Esophagus muscularis mucosa (tissue), 4 donors: ENCODE measurements at places on chromosomes 4 and X. TPM values are rescaled to one million over a fixed set of nuclear protein-coding genes. Genes with fewer than 3 reads are reported as not detected.

DNA sequence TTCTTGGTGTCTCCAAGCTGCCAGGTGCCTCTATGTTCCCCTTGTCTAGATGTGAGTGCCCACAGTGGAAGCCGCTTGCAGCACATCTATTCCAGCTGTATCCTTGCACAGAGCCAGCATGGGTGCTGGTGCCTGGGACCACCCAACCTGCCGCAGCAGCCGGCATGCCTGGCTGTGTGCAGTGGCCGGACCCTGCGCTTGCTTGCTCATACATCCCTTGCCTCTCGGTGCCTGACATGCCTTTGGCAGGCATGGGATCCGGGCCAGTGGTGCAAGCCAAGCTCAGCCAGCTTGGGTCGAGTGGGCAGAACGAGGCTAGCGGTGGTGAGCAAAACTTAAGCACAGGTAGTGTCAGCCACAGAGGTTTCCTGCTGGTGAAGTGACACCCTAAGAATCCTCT lies 355.1 kb downstream of the TLL1 start:
- no peak for DNase-seq

GRCh38 chr4:186624951-186625350 lies 69.6 kb upstream of the MTNR1A start:
- DNase-seq = no peak

DNA sequence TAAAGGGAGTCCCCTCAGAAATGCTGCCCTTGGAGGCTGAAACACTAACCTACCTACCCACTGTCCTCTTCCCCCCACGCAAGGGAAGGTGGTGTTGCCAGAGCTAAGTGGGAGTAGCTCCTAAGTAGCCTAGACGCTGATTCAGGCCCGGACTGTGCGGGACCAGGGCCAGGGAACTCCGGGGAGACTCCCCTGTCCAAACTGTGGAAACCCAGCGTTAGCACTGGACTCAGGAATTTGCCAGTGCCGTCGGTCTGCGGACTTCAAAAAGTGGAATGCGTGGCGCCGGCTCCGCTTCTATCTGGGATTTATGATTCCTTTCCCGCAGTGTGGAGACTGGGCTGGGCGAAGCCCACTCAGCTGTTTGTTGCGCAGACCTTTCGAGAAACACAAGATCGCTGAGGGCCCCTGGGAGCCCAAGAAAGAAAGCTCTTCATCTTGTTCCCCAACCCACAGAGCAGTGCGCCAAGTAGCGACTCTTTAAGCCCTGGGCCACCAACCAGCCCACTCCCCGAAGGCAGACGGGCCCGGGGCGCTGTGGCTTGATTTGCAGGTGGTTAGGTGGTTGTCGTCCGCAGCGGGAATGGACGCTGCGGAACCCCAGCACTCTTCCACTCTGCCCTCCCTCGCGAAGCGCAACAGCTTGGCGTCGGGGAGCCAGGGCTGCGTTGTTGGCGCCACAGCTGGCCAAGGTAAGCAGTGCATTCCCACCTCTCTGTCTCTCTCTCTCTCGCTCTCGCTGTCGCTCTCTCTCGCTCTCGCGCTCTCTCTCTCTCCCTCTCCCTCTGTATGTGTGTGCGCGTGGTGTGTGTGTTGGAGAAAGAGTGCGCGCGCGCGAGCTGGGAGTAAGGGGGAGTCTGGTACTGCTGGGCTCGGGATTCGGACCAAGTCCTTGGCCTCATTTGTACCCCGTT lies 2.0 kb downstream of the TMEM255A start:
- peak; percentile 91 for DNase-seq

- DNase-seq = no peak
These were observed 84.0 kb upstream of the TBC1D9 start for GRCh38 chr4:140839888-140840790.

DNA sequence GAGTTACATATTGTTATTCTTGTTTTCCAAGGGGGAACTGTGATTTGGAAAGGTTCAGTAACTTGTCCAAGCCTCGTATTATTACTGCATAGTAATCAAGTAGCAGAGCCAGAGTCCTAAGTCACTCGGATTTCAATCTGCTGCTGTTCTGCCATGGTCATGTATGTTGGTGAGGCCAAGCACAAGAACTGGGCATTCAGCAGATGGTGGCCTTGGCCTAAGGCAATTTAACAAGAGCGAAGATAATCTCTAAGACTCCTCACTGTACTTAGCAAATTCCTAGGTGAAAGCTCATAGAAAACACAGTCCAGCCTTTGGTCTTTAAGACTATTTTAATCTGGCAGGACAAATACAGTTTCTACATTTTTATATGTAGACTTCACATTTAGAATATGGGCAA lies 64.8 kb downstream of the NDST3 start:
- no peak for DNase-seq

DNA sequence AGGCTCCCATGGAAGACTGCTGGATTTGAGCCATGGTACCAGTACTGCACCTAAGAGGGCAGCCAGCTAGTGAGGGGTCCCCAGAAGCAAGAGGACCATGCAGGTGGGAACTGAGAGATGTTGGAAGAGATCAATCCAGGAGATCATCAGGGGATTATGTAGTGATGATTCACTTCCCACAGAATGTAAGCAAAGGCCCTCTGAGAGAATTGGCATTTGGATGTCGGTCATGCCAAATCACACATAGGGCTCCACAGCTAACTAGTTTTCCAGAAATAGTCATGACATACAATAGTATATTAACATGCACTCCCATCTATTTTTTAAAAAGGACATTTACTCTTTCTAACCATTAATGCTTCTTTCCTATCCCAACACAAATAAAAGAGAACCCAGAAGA lies 112.5 kb downstream of the RASGEF1B start:
- DNase-seq = no peak

DNA sequence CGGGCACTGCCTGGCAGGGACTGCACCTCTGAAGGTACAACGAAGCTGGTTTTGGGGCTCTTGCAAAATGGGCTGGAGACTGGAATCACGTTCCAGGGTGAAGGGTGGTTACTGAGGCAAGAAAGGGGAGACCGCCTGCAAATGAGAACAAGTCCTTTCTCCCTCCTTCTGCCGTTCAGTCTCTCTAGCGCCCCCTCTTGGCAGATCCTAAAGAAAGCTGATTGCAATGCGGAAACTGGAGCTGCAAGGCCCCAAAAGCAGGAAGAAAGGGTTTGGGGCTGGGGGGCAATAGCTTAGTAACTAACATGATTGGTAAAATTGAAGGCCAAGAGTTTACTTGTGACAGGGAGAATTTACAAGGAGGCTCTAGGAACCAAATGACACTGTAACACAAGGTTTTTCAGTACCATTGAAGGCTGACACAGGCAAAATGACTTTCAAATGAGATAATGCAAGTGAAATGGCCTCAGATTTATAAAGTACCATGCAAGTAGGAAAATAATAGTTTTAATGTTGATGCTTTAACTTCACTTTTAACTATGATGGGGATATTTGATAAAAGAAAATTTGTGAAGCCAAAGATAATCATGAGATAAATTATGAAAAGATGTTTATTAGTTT lies 222.7 kb upstream of the HAND2 start:
- DNase-seq = no peak

DNA sequence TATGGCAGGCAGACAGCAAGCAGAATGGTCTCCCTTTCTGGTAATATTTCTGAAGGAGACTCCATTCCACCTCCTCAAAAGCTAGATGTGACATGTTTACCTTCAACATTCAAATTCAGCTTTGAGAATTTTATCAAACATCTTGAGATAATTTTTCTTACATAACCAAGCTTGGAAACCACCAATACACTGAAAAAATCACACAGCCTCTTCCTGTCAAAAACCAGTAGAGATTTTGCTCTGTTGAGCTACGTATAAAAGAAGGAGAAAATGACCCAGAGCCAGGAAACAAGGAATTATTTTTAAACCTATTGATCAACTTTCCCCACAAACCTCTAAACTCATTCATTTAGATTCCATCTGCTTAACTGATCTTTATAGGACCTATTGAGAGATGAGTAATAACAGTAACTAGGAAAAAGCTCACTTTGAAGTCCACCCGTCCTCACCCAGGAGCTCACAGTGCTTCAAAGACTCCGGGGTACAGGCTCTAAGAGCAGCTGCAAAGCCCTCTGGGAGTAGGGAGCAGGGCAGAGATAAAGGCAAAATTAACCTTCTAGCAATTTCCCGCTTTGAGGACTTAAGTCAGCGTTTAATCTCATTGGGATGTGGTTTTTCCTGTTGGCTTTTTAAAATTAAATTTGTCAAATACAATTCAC lies 318.2 kb upstream of the RASGEF1B start:
- no peak for DNase-seq

- DNase-seq = no peak
These were observed 196.9 kb downstream of the KLHL13 start for GRCh38 chrX:117919755-117920154.

AKAP14 gene
- not detected for total RNA-seq

- no peak for DNase-seq
These were observed 333.5 kb downstream of the FAM47B start for GRCh38 chrX:35276115-35276514.

DNA sequence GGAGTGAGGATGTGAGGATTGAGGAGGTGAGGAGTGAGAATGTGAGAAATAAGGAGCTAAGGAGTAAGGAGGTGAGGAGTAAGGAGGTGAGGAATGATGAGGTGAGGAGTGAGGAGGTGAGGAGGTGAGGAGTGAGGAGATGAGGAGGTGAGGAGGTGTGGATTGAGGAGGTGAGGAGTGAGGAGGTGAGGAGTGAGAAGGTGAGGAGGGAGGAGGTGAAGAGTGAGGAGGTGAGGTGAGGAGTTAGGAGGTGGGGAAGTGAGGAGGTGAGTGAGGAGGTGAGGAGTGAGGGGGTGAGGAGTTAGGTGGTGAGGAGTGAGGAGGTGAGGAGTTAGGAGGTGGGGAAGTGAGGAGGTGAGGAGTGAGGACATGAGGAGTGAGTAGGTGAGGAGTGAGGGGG lies 74.8 kb upstream of the MXD4 start:
- no peak for DNase-seq

BBS12 gene
- 5.7 TPM for total RNA-seq

GRCh38 chr4:182306792-182307507 lies 63.7 kb downstream of the TENM3 start:
- DNase-seq = no peak

CT45A10 gene
- total RNA-seq = not detected

DNA sequence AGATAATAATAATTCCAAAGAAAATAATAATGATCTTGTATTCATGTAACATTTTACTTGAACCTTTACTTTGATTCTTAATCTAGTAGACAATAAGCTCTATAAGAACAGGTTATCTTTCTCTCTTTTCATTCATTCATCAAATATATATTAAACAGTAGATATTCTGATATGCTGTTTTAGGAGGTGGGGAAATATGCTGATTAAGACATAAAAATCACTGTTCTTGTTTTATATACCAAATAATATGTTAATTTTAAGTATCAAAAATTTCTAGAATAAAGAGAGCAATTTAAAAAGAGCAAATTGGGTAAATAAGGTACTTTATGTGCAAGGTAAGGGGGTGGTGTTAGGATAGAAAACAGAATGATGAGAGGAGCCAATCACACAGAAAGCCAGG lies 401.9 kb downstream of the PDHA2 start:
- no peak for DNase-seq

LDB2 gene
- 18.1 TPM for total RNA-seq

DNAAF6 gene
- not detected for total RNA-seq

ANTXR2 gene
- total RNA-seq = 518 TPM
